HFF-Myc (cell line): ENCODE measurements at places on chromosomes 16 and 17.

- DNase-seq: no peak
These were observed 2.8 kb upstream of the PITPNM3 start for GRCh38 chr17:6558932-6559752.

- DNase-seq: no peak
These were observed 26.0 kb downstream of the FCSK start for GRCh38 chr16:70480127-70481105.

- no peak for DNase-seq
These were observed 2.9 kb downstream of the STARD3 start for GRCh38 chr17:39639566-39640458.

DNA sequence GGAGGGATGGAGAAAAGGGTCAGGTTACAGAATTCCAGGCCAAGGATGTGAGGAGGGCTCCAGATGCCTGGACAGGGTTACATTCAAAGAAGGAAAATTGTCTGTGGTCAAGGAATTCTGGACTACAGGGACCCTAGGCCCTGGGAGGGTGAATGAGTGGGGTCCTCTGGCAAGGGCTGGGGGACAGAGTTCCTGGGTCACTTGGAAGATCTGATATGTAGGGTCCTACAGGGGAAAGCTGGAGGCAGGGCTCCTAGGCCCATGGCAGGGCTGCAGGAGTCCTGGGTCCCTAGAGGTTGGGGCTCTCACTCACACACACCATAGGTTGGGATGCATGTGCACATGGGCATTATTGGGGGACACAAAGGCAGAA, 46.3 kb upstream of the ACSM2B start:
- DNase-seq: no peak

GRCh38 chr17:4150096-4150495, 7.1 kb downstream of the CYB5D2 start:
- no peak for DNase-seq

- DNase-seq: no peak
These were observed 6.5 kb downstream of the FMNL1 start for GRCh38 chr17:45227926-45228762.

DNA sequence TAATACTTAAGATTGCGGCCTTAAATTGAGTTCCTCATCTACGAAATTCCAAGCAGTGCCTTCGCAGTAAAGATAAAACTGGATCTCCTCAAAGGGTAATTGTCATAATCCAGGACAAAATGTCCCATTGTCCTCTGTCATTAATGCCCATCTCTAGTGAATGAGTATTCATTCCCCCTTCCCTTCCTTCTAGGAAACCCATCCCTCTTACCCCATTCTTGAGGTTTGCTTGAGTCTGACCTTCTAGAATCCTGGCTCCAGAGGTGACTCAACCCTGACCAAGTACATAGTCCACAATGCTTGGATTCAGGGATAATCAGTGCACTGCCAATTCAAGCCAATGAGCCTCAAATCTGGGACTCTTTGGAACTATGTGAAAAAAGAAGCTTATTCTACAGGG, 47.0 kb upstream of the MAF start:
- DNase-seq: no peak

- DNase-seq: no peak
These were observed 2.5 kb downstream of the VAMP2 start for GRCh38 chr17:8160224-8160577.

- no peak for DNase-seq
These were observed 63.9 kb downstream of the NXN start for GRCh38 chr17:915538-916201.

DNA sequence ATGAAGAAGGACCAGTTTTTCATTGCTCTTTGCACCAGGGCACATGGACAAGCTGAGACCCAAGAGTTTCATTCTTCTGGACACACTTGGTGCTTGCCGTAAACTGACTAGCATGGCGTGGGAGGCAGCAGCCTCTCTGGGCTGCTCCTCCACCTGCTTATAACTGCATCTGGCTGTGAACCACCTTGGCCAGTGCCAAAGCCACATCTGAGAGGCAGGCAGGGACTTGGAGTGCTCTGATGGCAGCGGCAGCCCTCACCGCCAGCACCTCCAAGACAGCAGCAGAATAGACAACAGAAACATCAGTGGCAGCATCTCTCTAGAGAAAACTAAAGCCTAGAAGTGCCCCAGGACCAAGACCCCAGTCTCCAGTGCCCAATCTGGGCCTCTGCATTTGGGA, 4.7 kb downstream of the KRT37 start:
- no peak for DNase-seq

DNA sequence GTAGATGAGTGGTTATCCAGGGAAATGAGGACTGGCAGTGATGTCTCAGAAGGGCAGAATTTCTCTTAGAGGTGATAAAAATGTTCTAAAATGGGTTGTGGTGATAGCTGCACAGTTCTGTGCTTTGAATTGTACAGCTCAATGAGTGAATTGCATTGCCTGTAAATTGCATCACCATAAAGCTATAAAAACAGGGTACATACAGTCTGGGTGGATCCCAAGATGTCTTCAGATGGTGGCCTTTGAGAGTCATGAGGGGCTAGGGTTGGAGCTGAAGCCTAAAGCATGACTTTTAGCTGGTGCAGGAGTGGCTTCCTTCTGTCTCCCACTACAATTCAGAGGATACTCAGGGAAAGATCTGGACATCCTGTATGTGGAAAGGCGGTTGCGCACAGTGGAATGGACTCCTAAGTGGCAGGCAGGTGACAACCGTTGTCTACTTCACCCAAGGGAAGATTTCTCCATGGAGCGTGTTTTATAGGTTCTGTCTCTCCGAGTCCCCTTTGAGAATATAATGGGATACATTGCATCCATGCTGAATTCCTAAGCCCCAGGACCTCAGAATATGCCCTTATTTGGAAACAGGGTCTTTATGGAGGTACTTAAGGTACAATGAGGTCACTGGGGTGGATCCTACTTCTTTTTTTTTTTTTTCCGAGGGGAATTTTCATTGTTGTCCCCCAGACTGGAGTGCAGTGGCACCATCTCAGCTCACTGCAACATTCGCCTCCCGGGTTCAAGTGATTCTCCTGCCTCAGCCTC, 1.6 kb upstream of the IL32 start:
- no peak for DNase-seq

DNA sequence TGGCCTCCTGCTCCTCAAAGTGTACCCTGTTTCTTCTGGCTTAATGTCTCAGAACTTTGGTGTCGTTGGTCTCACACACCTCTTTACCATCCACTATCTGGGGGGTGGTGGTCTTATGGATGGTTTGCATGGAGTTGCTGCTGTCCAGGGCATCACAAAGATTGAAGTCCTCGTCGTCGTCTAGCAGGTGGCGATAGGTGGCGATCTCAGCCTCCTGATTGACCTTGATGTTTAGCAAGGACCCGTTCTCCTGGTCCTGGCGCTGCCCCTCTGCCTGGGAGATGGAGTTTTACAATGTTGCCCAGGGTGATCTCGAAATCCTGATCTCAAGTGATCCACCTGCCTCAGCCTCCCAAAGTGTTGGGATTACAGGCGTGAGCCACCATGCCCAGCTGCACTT, 31.1 kb upstream of the HELZ start:
- DNase-seq: no peak

DNA sequence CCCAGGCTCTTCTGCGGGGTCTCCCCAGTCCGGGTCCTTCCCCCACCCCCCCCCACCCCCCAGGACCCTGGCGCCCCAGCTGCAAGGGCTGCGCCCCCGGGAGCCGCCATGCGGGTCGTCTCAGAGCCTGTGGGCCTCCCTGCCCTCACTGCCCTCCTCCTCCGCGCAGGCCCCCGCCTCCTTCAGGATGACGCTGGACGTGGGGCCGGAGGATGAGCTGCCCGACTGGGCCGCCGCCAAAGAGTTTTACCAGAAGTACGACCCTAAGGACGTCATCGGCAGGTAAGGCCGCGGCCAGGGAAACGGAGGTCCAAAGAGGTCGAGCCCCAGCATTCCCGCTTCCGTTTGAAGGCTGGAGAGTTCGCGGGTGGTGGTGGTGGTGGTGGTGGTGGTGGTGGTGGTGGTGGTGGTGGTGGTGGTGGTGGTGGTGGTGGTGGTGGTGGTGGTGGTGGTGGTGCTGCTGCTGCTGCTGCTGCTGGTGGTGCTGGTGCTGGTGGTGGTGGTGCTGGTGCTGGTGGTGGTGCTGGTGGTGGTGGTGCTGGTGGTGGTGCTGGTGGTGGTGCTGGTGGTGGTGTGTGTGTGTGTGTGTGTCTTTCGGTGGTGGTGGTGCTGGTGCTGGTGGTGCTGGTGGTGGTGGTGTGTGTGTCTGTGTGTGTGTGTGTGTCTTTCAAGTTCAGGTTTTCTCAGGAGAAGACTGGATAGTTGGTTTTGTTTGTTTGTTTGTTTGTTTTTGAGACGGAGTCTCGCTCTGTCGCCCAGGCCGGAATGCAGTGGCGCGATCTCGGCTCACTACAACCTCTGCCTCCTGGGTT, 615 bp downstream of the PHKG2 start:
- DNase-seq: no peak

DNA sequence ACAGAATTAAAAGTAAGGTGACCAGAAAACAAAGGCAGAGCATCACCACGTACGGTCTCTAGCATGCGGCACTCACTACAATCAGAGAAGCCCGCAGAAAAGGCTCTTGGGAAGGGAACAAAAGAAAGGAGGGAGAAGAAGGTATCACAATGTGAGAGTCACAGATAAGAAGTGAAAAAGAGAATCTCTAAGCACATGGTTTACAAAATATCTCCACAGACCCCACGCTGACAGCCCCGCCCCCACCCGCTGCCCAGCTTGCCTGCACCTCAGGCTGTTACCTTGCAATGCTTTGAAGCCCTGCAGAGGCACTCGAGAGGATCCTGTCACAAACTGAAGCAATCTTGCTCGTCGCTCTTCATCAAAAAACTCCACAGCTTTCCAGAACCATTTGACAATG, 40.5 kb downstream of the CEP95 start:
- no peak for DNase-seq

- DNase-seq: no peak
These were observed 238.4 kb downstream of the SHISA9 start for GRCh38 chr16:13139661-13140241.

DNA sequence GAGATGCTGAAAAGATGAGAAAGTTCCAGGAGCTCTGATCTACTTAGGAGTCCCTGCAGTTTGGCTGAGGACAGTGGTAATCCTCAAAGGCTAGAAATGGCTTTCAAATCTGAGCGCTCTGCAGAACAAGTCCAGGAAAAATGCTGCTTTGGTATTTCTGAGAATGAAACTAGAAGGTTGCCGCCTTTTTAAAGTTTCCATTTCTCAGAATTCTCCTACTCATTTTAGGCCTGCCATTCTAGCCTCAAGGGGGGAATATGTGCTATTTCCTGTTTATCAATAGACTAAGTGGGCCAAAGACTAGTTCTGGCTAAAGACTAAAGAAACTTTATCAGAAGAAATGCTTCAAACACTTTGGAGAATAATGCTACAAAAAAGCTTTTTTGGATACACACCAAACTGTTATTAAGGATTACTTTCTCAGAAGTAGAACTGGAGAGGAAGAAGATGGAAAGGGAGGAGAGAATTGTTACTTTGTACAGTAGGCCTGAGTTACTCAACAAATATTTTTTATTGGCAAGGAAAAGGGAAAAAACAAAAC, at the start of gene SLFN12L:
SLFN12L (minus strand) TSS at position 78 of the 541 bp plus-strand sequence. CDS start 15,314 bp downstream, outside the sequence.
- no peak for DNase-seq

DNA sequence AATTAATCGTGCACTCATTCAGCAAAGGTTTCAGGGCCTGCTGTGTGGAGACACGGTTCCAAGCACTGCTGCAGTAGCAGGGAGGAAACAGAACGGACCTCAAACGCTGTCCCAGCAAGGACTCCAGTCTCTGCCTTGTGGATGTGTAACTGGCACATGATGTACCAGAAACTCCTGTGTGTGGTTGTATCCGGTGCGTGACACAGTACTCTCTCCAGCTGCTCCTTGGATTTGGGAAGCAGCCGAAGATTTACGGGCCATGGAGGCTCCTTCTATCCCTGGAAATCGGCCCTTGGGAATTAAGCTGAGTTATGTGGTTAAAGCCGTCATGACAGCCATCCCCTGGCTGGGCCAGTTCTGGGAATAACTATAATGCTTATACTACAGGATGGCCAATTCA, 8.5 kb upstream of the ANKRD11 start:
- no peak for DNase-seq
